Stimulated activated CD8-positive, alpha-beta memory T cell treated with anti-CD3 and anti-CD28 coated beads, Interleukin-4, amount 100 ng/mL, for 24 hours (primary cell): ENCODE measurements at places on chromosomes 7 and 10.
A peak's percentile ranks its signal among the peaks of the same experiment; 100 is the strongest.

- DNase-seq: no peak
These were observed 22.5 kb downstream of the LRRN3 start for GRCh38 chr7:111113263-111114017.

- DNase-seq: no peak
These were observed 15.9 kb upstream of the C10orf120 start for GRCh38 chr10:122715576-122715975.

DNA sequence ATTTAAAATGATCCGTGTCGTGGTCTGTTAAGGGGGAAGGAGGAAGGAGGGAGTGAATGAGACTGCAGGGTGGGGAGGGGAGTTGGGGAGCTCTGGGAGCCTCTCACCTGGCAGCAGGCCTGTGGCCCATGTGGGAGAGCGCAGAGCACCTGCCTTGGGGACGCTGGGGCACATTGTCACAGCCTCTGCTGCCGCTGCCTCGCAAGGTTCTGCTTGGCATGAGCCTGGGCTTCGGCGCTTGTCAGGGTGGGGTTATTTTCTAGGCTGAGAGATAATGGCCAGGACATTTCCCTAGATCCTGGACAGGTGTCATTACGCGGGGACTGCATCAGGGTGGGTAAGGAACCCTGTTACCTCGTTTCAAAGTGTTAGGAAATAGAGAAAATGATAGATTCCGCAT, 2.2 kb upstream of the SUN1 start:
- DNase-seq: no peak

DNA sequence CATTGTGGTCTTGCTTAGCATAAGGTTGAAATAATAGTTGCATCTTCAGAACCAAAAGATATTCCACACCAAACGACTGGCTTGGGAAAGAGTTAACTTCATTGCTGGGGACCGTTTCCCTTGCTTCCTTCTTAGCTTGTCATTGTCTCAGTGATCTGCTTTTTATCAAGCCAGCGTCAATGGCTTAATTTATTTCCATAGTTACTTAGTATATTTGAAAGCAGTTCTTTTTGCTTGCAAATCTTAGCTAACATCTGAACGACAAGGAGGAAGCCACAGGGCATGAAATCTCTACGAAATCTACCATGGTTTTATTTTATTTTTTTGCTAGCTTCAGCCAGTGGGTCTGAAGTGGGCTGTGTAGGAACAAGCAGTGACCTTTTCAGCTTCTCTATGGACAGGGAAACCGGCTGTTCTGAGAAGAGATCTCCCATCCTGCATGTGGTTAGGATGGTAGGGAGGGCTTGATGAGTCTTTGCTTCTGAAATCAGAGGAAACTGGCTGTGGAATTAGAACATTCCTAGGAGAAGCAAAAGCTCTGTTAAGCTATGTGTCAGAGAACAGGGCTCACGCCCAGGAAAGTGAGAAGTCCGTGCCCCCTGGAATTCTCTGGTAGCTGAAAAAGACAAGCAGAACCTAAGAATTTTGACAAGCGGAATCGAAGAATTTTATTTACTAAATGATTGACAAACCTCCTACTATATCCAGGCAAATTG, 8.0 kb downstream of the SLC18A2 start:
- DNase-seq: no peak

- no peak for DNase-seq
These were observed 89.2 kb downstream of the MACC1 start for GRCh38 chr7:20128001-20128400.

GRCh38 chr7:94296881-94297280, 97.8 kb upstream of the COL1A2 start:
- DNase-seq: no peak

GRCh38 chr10:28111712-28112111, 112.8 kb upstream of the ODAD2 start:
- no peak for DNase-seq

- DNase-seq: peak; percentile 58
These were observed 7.5 kb upstream of the RBP3 start for GRCh38 chr10:47340608-47341170.

GRCh38 chr10:79329529-79329928, 17.7 kb upstream of the PPIF start:
- no peak for DNase-seq

- DNase-seq: no peak
These were observed 144.9 kb upstream of the CELF2 start for GRCh38 chr10:10872764-10873163.
